Activated T-cell treated with anti-CD3 and anti-CD28 coated beads, Interleukin-2, amount 50 U/mL, for 72 hours (primary cell): ENCODE measurements at places on chromosomes 7 and 10.

DNA sequence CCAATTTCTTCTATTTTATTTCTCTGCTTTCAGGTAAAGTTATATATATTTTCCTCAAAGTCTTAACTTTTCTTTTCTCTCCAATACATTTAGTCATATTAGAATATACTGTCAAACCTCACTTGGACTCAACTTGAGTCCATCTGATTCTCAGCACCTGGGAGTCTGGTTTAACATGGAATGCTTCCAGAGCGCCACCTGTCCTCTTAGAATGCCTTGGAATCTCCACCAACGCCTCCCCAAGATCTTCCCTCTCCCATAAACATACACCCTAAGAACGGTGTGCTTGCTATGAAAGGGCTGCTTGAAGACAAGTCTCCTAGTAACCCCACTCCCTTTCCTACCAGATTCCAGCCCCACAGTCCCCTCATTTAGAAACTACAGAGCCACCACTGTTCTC lies 229.1 kb upstream of the MKLN1 start:
- H3K27me3 ChIP-seq: no peaks in the 10 kb centered on the region
- peak overlapping the region; percentile 96 for H3K27ac ChIP-seq
- H3K4me1 ChIP-seq: peaks cover 89% of the 10 kb centered on the region
- DNase-seq: no peak

DNA sequence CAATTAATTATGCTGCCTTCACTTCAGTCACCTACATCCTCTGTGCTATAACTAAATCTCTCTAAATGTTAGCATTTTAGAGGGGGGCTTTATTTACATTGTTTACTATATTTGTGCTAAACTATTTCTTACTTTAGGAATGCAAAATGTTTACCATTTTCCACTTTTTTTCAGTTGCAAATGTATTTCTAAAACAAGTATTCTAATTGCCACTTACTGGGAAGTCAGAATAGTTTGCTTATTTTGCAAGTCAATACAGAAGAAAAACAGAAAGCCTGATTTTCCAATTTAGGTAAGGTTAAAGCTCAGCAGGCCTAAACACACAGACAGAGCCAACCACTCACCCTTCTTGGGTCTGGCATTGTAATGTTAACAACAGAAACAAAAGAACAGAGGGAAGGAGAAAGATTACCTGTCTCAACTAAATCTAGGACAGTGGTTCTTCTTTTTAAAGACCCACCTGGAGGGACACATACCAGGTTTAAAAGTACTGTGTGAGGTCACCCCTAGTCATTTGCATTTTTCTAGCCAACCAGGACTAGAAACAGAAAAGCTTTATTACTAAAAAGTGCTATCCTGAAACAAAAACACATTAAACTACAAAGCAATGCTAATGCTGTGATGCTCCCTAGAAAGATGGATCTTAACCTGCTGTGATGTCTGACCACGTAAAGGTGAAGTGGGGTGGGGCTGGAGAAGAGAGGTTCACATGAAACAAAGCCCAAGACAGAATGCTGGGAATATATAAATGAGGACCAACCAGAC lies 178.2 kb downstream of the SLC25A13 start:
- no peak overlapping the region for H3K4me3 ChIP-seq
- no peak for DNase-seq
- no peak overlapping the region for H3K27ac ChIP-seq
- H3K36me3 ChIP-seq: peaks cover 9% of the 10 kb centered on the region
- no peaks in the 10 kb centered on the region for H3K4me1 ChIP-seq

DNA sequence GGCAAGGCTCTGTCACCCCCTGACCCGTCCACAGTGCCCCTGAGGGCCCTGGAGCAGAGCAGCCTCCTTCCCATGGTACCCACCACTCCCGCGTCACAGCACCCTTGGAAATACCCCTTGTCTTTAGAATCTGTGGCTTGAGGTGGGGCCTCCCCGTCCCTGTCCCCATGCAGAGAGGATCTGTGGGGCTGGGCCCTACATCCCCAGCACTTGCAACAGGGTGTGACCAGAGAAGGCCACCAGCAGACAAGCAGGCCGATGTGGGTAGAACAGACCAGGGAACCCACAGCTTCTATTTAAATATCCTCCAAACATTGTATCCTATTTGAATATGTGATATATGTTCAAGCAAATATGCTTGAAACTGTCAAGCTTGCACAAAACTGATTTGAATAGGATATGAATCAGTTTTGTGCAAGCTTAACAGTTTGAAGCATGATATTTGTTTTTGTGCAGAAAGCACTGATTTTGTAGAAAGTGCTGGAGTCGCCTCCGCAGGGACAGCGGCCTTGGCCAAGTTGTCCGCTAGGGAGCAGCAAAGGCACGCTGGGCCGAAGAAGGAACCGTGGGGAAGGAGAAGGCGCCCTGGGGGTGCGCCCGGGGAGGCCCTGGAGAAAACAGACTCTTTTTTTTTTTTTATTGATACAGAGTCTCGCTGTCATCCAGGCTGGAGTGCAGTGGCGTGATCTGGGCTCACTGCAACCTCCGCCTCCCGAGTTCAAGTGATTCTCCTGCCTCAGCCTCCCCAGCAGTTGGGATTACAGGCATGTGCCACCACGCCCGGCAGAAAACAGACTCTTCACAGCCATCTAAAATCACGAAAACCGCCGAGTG lies 2.2 kb downstream of the CFAP46 start:
- DNase-seq: peak; percentile 68
- H3K36me3 ChIP-seq: no peaks in the 10 kb centered on the region
- peaks cover 60% of the 10 kb centered on the region for H3K27me3 ChIP-seq
- peaks cover 6% of the 10 kb centered on the region for H3K4me1 ChIP-seq
- H3K27ac ChIP-seq: no peak overlapping the region

DNA sequence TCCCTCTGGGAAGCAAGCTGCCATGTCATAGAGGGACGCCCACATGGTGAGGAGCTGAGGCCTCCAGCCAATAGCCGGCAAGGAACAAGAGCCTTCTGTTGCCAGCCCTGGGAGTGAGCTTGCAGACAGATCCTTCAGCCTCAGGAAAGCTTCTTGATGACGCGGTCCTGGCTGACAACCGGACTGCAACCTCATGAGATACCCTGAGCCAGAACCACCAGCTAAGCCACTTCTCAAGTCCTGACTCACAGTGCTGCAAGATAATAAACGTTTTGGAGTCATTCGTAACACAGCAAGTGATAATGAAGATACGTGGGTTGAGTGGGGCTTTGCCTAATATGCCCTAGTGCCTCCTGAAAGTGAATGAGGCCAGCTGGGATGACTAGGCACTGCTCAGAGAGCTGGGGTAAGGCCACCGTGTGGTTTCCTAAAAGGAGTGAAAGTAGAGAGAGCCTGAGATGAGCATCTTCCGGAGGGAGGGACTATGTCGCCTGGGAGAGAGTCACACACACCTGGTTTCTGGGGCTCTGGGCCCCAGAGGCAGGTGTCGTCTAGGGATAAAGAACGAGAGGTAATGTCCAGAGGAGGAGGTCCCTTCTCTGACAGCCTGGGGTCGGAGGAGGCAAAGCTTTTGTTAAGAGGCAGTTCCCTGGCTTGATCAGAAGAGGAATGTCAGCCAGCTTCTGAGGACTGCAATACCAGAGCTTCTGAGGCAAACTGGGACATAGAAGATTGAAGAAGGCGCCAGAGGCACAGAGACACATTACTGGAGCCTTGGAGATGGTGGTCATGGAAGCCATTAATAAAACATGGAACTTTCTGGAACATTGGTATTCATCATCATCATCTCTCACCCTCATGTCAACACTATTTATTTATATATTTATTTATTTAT lies 53.6 kb downstream of the PYROXD2 start:
- H3K4me1 ChIP-seq: peaks cover 9% of the 10 kb centered on the region
- H3K36me3 ChIP-seq: no peaks in the 10 kb centered on the region
- peak; percentile 60 for DNase-seq
- H3K27ac ChIP-seq: no peak overlapping the region

- H3K4me1 ChIP-seq: peaks cover 7% of the 10 kb centered on the region
- H3K4me3 ChIP-seq: peak overlapping the region; percentile 22
- DNase-seq: no peak
- peaks cover 26% of the 10 kb centered on the region for H3K27me3 ChIP-seq
- H3K36me3 ChIP-seq: no peaks in the 10 kb centered on the region
- peak overlapping the region; percentile 27 for H3K27ac ChIP-seq
Measured at GRCh38 chr7:16791905-16792698, 12.7 kb downstream of the AGR2 start.

GRCh38 chr7:100053215-100053614 lies 3.6 kb downstream of the ZSCAN21 start:
- H3K27me3 ChIP-seq: no peaks in the 10 kb centered on the region
- no peak overlapping the region for H3K4me3 ChIP-seq
- no peak overlapping the region for H3K27ac ChIP-seq
- peaks cover 16% of the 10 kb centered on the region for H3K4me1 ChIP-seq
- H3K36me3 ChIP-seq: no peaks in the 10 kb centered on the region

DNA sequence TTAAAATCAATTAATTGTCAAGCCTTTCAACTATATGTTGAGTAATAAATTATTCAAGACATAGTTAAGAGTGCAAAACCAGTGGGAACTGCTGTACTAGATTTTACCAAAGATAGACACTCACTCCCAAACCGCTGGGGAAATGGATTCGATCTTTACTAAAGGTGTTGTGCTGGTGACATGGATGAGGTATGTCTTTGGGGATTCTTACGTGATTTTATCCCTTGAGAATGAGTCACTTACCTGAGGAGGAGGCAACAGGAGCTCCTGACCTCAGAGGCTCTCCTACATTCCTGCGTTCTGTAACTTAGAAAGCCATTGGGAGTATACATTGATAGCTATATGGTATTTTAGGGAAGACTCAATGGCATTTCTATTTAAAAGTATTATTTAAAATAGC lies 165.5 kb downstream of the PKD1L1 start:
- no peak overlapping the region for H3K27ac ChIP-seq
- H3K36me3 ChIP-seq: no peaks in the 10 kb centered on the region
- no peaks in the 10 kb centered on the region for H3K4me1 ChIP-seq
- DNase-seq: no peak
- H3K27me3 ChIP-seq: peaks cover 5% of the 10 kb centered on the region

DNA sequence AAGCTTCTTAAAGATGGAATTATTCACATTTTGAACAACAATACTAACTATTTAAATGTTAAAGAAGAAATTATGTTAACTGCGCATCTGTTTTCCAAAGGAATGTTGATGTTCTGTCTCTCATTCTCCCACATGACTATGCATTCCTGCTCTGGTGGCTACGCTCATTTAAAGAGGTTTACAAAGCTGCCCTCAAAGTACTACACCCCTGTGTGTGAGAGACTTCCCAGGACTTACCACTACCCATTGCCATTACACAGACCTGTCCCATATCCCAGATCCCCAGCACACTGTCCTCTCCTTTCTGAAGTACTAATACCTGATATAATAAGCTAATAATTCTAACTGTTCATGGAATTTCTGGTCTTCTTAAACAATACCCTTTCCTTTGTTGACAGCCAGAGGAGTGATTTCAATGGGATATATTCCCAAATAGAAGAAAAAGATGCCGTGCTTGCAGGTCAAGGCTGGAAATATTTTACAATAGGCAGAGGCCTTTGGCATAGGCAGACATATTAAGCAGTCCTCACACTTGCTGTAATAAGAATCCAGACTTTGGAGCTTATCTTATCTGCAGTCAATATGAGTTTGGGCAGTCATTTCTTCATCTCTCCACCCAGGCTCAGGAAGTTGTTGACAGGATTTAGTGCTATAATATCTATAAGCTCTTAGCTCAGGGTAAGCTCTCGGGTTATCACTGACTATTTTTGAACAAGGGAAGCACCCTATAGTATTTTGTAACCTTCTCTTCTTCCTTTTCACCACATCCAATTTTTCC lies 12.2 kb downstream of the LIPF start:
- H3K27ac ChIP-seq: no peak overlapping the region
- peaks cover 8% of the 10 kb centered on the region for H3K4me1 ChIP-seq
- H3K27me3 ChIP-seq: peaks cover 30% of the 10 kb centered on the region
- no peak overlapping the region for H3K4me3 ChIP-seq
- no peaks in the 10 kb centered on the region for H3K36me3 ChIP-seq

DNA sequence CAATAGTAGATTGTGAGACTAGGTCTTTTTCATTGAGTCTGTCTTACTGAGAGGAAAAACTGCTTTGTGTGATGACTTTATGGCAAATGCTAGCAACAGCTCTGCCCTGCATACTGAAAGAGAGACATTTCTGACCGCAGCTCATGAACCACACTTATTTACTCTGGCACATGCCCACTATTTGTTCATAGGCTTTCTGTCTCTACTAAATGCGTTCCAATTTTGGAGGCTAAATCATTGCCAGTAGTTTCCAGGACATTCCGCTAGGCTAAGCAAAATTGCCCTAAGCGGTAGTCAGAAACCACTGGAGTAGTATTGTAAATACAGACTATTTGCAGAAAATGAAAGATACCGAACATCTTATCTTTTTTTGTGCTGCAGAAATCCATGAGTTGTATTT lies 55.6 kb upstream of the DLX6 start:
- peaks cover 23% of the 10 kb centered on the region for H3K27me3 ChIP-seq
- no peaks in the 10 kb centered on the region for H3K36me3 ChIP-seq
- no peak overlapping the region for H3K4me3 ChIP-seq
- no peak overlapping the region for H3K27ac ChIP-seq
- H3K4me1 ChIP-seq: no peaks in the 10 kb centered on the region
- DNase-seq: no peak

DNA sequence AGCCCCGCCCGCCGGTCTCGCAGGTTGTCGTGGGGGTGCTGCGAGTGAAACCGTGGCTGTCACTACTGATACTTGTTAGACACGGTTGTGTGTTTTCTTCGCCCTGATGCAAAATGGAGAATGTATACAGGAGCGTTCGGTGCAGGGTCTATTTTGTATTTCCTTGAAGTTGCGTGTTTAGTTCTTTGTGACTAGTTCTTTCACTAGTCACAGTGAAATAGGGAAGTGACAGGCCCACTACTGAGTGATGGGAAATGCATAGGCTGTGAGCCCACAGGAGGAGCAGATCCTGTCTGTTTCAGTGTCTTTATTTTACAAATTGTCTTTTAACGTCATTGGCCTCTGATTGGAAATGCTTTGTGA lies 675 bp downstream of the ABRAXAS2 start:
- peak overlapping the region; percentile 92 for H3K4me3 ChIP-seq
- DNase-seq: peak; percentile 16
- peak overlapping the region; percentile 92 for H3K27ac ChIP-seq

DNA sequence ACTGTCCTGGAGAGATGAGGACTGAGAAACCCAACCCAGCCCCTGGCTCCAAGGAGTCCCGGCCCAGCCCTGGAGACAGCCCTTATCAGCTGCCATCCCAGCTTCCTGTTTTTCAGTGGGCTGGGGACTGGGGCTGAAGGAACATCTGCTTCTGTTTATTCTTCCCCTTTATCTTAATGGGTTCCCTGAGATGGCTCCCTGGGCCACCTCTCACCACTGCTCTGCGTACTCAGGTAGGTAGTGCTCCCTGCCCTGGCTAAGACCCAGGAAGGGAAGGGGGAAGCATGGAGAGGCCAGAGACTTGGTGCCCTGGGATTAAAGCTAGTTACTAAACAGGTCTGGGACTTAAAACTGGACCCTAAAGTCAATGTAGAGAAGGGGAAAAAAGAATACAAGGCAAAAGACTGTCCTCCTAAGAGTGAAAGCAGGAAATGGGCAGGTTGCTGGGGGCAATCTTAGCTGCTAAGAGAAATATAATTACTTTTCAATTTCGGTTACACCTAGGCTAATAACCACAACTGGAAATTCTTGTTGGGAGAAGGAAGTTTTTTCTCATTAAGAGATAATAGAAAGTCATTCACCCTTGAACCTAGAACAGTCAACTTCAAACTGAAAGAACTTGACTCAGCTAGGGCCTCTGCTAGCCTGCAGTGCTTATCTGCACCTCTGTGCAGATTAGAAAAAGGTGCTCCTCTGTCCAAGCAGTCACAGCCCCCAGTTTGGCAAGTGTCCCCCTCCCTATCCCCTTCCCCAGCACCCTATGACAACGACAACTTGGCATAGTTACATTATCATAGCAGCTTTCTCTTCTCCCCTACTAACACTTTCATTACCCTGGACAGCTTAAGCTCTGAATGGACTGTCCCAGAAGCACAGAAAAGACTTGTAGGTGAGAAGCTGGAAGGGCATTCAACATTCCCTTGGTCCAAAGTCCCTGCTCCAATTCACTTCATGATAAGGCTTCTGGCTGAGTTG lies 65.6 kb upstream of the KDM7A start:
- no peak for DNase-seq
- H3K4me3 ChIP-seq: peak overlapping the region; percentile 55
- no peaks in the 10 kb centered on the region for H3K36me3 ChIP-seq
- H3K27me3 ChIP-seq: no peaks in the 10 kb centered on the region
- H3K4me1 ChIP-seq: peaks cover 15% of the 10 kb centered on the region
